Activated naive CD8-positive, alpha-beta T cell treated with anti-CD3 and anti-CD28 coated beads, Interleukin-2, amount 10 ng/mL, durations not matched to agents 7 days and 5 days (primary cell): ENCODE measurements at places on chromosomes 4 and X. TPM values are rescaled to one million over a fixed set of nuclear protein-coding genes. Genes with fewer than 3 reads are reported as not detected.

DNA sequence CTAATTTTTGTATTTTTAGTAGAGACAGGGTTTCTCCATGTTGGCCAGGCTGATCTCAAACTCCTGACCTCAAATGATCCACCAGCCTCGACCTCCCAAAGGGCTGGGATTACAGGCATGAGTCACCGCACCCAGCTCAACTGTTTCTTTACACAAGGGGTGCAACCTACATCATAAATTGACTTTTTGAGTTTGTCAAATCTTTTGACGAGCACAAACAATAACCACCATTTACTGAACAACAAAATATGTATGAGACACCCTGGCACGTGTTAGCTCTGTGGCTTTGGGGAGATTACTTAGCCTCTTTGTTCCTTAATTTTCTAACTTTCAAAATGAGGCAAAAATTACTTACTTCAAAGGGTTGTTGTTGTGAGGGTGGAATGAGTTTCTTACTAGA is 23.5 kb upstream of the SLC34A2 start:
- DNase-seq = no peak

- DNase-seq = no peak
These were observed 58.7 kb downstream of the ANOS1 start for GRCh38 chrX:8673201-8673600.

DNA sequence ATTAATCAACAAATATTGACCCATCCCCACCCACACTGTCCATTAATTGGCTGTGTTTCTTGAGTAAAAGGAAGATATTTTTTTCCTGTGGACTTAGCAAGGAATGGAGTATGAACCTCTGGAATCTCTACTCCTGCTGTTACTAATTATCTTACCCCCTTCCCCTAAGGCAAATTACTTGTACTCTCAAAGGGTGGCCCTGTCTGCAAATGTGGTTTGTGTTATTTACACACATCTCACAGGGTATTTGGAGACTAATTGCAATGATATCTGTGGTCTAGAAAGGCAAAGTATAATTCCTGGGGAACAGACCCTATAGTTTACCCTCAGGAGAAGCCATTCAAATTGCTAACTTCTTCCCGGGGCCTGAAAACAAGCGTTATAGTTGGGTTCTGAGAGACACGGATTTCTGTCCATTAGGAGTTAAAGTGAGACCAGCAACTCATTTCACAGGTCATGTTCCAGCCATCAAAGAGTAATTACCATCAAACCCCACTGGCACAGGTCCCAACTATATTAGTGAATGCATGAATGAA is 133.0 kb upstream of the RASGEF1B start:
- DNase-seq = no peak

GRCh38 chrX:136694431-136695087 is 46.6 kb downstream of the CD40LG start:
- no peak for DNase-seq

GRCh38 chrX:40773809-40774208 is 38.5 kb upstream of the MED14 start:
- no peak for DNase-seq

DNA sequence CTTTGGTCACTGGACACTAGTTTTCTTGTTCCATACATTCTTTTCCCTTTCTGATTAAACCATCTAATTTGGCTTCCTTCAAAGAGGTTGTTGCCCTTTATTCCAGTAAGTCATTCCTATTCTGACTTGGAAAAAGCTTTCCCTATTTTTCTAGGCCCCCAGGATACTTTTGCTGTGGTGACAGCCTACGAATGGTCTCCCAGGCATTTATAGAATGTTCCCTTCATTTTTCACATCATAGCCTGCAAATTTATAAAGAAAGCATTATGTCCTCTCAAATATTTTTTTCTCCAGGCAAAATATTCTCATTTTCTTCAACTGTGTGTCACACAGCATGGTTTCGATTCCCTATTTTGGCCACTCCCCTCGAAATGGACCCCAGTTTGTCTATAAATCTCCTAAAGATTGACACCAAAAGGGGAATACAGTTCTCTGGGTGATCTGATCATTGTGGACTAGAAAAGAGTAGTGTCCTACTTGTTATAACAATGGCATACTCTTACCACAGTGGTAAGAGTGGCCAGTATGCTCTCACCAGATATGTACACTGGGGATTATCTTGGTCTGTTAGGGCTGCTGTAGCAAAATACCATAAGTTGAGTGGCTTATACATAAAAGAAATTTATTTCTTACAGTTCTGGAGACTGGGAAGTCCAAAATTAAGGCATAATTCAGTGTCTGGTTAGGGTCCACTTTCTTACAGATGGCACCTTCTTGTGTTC is 41.5 kb upstream of the BMP2K start:
- no peak for DNase-seq

GRCh38 chr4:10108818-10109783 is 7.5 kb downstream of the WDR1 start:
- DNase-seq = no peak

DNA sequence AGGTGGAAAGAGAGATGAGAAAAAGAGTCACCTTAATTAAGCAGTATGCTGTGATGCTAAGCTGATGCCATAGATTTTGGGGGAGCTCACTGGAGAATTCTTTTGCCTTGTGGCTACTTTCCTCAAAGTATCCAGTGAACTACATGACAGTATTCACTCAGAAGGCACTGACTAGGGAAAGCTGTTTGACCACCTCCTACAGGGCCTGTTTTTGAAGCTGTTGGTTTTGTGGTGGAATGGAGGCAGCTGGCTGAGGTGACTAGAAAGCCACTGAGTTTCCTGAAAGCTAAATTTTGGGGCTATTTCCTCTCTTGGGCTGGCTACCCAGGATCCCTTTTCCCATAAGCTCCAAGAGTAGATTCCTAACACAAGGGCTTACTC is 124.8 kb upstream of the EOLA2 start:
- no peak for DNase-seq

DNA sequence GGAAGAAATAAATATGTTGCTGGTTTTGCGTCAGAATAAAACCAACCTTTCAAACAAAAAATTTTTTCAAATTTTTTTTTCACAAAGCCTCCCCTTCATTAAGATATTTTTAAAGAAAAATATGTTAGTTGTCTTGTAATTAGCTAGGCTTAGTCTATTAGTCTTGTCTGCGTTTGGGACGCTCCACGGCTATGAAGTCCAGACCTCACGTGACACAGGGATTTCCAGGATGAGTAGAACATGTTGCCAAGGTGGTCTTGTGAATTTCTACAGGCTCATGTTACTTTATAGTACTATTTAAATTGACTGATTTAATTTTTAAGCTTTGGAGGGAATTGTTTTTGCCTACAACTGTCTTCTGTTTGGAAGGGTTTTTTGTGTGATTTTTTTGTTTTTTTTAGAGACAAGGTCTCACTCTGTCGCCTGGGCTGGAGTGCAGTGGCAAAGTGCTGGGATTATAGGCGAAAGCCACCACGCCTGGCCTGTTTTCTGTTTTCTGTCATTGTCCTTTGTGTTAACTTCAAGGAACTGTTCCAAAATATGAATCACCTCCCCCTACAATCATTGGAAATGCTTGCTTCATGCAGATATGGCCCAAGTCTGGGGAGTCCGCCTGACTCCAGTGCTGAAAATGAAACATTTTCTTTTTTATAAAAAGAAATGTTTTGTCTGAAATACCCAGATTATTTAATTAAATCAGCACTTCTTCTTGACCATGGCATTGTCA is 26.2 kb downstream of the TMEM144 start:
- no peak for DNase-seq

DNA sequence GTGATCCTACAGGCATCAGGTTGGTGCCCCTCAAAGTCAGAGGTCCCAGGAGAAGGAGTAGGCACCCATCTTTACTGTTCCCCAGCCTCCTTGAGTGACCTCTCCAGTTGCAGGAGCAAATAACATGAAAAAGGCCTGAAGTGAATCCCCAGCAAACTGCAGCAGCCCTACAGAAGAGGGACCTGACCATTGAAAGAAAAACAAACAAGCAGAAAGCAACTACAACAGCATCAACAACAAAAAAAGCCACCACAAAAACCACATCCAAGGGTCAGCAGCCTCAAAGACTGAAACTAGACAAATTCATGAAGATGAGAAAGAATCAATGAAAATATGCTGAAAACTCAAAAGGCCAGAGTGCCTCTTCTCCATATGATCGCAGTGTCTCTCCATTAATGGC is 128.7 kb downstream of the ANKRD50 start:
- no peak for DNase-seq

GRCh38 chr4:183261953-183262775 is 57.9 kb downstream of the CLDN22 start:
- DNase-seq = peak; percentile 74

Gene DRP2
- total RNA-seq = 0.91 TPM

Gene ARHGEF38
- not detected for total RNA-seq

Gene PFKFB1
- total RNA-seq = 0.44 TPM

Gene CXorf65
- total RNA-seq = 26.7 TPM

Gene HS6ST2
- not detected for total RNA-seq
